GM12865 (cell line): ENCODE measurements at places on chromosomes 7 and 10.

- DNase-seq: no peak
Observed at GRCh38 chr10:78181381-78182055, 147.9 kb downstream of the RPS24 start.

DNA sequence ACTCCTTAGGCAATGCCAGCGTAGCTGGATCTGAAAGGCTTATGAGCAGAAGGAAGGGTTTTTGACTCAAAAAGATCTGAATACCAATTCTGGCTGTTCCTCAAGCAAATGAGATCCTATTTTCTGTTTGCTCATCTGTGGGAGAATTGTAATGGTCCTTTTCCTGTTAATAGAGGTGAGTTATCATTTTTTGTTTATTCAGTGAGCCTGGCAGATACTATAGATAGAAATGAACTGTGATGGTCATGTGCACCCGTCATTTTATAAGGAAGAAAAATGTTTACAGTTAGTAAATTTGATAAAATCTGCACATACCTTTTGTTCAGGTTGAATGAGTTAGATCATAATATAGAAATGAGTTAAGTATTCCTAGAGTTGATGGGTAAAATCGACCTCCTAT, 97.7 kb downstream of the ACTR3B start:
- DNase-seq: no peak

DNA sequence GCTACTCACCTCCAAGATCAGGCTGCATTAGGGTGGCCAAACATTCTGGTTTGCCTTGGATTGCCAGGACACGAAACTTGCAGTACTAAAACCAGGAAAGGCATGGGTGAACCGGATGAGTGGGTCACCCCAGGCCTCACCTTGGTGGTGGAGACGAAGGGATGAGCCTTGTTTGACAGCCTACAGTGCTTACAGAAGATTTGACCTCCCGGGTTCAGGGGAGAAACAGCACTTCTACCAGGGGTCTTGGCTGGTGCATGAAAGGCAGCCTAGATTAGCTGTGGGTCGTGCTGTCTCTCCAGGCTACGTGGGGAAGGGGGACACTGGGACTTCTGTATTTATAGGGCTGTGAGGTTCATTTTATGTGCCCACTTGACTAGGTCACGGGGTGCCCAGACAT, 469.8 kb downstream of the PLXNA4 start:
- DNase-seq: no peak

DNA sequence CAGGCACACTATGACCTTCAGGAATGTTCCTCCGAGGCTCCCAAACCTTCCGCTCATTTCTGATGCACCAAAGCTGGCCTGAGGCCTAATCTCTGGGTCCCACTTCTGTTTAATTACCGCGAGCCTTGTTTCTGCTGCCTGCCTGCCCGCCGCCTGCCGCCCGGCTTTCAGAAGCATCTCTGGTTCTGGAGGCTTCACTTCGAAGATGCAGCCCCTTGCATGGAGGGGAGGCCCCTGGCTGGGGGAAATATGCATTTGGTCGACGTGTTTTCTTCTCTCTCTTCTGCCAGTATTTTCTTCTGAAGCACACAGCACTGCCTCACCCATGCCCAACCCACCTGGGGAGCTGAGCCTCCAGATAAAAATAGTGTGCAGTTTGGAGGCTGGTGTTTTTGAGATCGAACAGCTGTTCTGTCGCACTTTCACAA, 166.9 kb downstream of the PAXIP1 start:
- DNase-seq: no peak

DNA sequence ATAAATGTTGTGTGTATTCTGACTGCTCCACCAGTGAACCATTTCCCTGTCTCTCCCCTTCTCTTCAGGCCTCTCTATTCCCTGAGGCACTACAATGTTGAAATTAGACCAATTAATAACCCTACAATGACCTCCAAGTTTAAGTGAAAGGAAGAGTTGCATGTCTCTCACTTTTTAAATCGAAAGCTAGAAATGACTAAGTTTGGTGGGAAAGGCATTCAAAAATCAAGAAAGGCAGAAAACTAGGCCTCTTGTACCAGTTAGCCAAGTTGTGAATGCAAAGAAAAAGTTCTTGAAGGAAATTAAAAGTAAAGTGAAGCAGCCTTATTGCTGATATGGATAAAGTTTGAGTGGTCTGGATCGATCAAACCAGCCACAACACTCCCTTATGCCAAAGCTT, 198.3 kb upstream of the YAE1 start:
- peak; percentile 27 for DNase-seq

DNA sequence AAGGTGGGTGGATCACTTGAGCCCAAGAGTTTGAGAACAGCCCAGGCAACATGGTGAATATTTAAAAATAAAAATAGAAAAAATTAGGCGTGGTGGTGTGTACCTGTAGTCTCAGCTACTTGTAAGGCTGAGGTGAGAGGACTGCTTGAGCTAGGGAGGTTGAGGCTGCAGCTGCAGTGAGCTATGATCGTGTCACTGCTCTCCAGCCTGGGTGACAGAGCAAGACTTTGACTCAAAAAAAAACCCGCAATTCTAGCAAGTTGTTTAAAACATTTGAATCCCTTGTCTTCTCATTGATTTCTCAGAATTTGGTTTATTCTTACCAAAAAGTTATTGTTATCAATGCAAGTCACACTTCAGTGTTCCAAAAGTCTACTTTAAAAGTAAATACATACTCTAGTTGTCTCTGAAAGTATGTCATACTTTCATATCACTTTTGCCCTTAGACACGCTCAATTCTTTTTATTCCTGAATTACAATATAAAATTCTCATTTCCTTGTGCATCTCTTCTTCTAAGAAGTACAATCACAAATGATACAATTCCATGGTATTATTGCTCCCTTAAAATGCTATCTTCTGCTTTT, 6.3 kb downstream of the EPC1 start:
- DNase-seq: no peak

DNA sequence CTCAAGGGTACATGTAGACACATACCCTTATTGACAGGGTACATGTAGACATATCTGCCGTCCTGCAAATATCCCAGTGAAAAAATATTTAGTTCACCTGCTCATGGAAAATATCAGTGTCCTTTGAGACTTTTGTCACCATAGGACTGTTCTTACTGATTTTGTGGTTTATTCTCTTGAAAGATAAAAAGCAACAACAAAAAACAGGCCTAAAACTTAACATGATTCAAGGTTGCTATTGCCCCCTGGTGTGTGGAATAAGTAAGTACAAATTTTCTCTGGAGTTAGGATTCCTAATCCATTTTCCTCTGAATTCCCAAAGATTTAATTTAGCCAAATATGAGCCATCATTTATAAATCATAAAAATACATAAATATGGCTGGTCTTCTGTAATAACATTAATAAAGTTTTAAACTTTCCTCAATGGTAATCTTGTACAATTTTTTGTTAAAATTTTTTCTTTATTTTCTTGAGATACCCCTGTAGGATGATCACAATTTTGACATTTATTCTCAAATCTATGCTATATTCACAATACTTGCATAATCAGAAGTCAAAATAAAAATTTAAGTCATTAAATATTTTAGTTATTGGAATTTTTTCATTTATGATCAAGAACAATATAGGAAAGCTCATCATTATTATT, 741.4 kb upstream of the POT1 start:
- peak; percentile 20 for DNase-seq

DNA sequence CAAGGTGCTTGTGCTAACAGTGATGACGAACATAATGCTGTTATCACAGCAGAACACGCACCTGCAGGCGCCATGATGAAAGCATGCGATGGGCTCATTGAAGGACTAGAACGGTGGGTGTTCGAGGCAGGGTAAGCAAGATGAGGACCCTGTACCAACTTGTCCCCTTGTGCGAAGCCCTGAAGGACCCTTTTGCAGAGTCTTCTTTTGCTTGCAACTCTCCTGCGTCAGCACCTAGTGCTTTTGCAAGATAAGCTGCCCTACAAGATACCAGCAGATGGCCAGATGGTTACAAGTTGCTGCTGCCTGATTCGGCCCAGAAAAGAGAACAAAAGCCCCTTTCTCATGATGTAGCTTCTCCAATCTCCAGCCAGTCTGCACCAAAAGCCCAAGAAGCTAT, 4.2 kb upstream of the IL15RA start:
- DNase-seq: no peak

DNA sequence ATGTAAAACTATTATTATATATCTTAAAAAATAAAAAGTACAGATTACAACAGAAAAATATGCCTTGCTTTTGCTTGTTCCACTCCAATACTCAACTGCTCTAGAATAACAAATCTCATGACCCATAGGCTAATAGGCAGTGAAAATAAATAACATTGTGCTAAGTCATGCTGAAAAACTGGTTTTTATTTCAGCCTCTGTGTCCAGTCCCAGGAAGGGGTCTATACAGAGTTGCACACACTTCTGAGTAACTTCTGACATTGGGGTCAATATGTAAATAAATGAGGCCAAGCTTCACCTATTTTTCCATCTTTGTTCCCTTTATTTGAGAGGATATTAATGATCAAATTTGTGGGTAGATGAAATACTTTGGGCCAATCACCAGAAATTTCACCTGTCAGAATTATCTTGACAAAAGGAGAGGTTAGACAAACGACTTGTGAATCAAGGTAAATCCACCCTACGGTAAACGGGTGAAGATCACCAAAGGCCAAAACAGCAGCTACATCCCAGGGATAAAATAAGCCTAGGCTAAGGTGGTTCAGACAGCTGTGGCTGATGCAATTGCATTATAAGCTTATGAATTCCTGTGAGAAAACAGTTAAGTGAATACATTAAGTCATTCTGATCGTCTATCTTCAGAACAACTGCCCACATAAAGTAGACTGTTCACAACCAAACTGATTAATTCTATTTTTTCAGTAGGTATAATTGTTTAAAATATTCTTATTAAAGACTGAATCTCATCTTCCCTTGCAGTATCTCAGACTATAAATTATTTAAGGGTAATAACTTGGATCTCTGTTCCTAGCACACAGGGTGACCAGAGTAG, 87.5 kb downstream of the UBE2H start:
- DNase-seq: no peak

DNA sequence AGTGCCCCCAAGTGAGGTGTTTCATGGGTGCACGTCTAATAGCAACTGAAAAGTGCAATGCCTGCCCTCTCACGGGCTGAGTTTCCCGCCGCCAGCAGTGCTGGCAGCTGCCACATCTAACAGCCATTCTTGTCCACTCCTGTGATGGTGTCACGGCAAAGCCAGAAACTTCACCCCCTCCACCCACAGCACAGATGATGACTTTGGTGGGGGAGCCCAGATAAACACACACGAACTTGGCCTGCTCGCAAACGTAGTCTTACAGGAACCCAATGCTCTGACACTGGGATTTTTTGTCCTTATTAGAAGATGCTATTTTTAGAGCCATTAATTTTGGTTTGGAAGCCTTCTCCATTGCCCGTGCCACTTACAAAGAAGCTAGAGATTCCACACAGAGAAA, 26.7 kb downstream of the CPXM2 start:
- no peak for DNase-seq

DNA sequence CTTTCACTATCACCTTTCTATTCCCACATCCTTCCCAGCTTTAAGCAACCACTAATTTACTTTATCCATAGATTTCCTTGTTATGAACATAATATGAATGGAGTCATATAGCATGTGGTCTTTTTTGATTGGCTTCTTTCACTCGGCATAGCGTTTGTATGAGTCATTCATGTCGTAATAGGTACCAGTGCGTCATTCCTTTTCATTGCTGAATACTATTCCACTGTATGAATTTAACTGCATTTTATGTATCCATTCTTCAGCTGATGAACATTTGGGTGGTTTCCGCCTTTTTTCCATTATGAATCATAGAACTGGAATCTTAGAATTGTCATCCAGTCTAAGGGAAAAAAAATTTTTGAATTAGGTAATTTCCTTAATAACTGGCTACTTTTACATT, 411.3 kb upstream of the AUTS2 start:
- no peak for DNase-seq

- DNase-seq: no peak
Observed at GRCh38 chr7:17054206-17054605, 172.4 kb upstream of the AGR3 start.

GRCh38 chr7:73342645-73343044, 14.7 kb downstream of the FKBP6 start:
- DNase-seq: no peak

DNA sequence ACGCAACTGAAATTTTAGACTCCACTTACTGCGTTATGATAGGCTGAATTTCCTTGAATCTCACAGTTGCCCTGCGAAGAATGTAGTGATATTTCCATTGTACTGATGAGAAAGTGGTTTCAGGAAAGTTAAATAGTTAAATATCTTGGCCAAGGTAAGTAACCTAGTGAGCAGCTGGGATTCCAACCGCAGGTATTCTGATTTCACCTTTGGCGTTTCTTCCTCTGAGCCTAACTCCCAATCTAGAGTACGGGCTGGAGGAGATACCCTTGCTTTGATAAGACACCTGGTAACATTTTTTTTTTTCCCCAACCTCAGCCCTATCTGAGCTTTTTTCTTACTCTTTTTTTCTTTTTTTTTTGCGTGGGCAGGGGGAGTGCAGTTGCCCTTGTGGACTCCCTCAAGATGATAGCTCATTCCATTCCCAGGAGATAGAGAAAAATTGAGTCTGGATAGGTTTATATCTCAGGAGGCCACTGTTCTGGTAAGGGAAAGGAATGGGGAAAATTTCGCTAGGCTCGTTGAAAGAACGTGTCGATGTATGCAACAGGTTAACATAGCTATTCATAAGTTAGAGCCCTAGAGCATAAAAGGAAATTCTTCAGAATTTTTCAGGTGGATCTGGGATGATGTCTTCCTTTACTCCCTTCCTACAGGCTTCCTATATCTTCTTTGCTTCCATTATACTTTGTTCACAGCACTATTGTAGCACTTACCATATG, 3.1 kb upstream of the TAS2R38 start:
- no peak for DNase-seq

GRCh38 chr7:81499262-81500116, 270.4 kb downstream of the HGF start:
- peak; percentile 78 for DNase-seq

DNA sequence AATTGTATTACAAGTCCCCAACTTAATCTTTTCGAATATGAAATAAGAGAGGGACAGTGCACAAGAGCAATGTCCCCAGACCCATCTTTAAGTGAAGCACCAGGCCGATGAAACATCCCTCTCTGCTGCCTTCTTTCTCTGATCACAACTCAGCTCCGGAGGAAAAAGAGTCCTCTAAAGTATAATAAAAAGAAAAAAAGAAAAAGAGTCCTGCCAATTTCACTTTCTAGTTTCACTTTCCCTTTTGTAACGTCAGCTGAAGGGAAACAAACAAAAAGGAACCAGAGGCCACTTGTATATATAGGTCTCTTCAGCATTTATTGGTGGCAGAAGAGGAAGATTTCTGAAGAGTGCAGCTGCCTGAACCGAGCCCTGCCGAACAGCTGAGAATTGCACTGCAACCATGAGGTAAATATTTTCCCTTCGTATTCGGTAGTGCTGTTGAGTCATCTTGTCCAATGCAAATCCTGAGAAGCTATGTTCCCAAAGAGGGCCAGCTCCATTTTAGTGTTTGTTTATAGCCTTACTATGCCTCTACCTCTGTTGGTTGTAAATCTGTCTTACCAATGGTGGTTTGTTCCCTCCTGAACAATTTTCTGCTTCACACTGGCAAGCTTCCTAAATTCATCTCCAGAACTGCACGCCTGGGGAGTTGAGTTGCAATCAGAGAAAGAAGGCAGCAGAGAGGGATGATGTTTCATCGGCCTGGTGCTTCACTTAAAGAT, at the start of gene IFIT2:
IFIT2 (plus strand) TSS at position 326 of the 725 bp plus-strand sequence; CDS start at position 404, 78 bp downstream.
- peak; percentile 75 for DNase-seq

- DNase-seq: no peak
Observed at GRCh38 chr10:43043342-43043772, 33.5 kb upstream of the RET start.
